ENCODE measurements at places on chromosomes 3 and 15. TPM values are rescaled to one million over a fixed set of nuclear protein-coding genes. Genes with fewer than 3 reads are reported as not detected.
A peak's percentile ranks its signal among the peaks of the same experiment; 100 is the strongest.

GRCh38 chr15:89171136-89172072, 50.0 kb downstream of the RLBP1 start:
- no peaks in the 10 kb centered on the region for H3K27me3 ChIP-seq
- H3K4me3 ChIP-seq = no peak overlapping the region
- H3K4me1 ChIP-seq = peaks cover 5% of the 10 kb centered on the region
- DNase-seq = peak; percentile 73
- H3K36me3 ChIP-seq = no peaks in the 10 kb centered on the region

DNA sequence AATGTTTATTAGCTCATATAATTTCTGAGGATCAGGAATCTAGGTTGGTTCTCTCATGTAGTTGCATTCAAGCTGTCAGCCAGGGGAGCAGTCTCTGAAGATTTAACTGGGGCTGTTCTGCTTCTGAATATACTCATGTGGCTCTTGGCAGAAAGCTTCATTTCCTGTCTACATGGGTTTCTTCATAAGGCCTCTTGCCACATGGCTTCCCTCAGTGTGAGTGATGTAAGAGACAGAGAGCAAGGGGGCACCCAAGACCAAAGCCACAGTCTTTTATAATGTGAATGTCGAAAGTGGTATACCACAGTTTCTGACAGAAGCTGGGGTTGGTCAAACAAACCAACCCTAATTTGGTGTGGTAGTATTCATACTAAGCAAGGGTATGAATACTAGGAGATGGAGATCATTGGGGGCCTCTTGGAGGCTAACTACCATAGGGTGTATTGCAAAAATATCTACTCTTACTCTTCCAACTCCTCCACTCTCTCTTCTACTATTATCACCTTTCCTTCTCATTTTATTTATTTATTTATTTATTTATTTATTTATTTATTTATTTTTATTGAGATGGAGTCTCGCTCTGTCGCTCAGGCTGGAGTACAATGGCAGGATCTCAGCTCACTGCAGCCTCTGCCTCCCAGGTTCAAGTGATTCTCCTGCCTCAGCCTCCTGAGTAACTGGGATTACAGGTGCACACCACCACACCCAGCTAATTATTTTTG, 123.8 kb downstream of the B3GALNT1 start:
- no peak overlapping the region for H3K27ac ChIP-seq
- H3K4me3 ChIP-seq = no peak overlapping the region
- no peaks in the 10 kb centered on the region for H3K36me3 ChIP-seq

DNA sequence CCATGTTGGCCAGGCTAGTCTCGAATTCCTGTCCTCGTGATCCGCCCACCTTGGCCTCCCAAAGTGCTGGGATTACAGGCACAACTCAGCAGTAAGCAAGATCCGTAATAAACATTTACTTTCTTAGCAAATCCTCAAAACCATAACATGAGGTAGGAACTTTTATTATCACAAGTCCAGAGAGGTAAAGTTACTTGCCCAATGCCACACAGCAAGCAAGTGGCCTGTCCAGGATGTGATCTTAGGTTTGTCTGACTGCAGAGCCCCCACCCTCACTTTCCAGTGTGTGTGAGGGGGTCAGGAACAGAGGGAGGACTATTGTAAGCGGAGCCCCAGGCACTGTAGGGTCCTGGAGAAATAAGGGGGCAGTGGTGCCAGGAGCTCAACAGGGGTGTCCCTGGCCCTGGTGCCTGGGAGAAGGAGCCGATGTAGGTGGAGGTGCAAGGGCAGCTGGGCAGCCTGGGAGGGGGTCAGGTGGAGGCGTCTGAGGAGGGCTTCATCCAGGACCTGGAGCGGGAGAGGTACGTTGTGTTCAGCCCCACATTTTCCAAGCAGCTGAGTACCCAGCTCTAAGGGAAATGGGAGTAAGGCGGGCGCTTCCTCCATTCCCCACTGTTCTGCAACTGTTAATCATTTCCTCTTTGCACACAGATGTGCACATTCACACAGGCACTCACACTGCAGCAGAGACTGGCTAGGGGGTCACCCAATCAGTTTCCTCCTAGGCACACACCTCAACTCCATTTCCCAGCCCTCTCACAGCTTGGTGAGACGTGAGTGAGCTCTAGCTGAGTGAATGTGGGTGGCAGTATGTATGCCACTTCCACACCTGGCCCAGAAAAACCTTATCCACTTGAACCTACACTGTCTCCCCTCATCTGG, 5.9 kb downstream of the RPUSD3 start:
- no peak overlapping the region for H3K4me3 ChIP-seq
- H3K4me1 ChIP-seq = peaks cover 6% of the 10 kb centered on the region
- no peak overlapping the region for H3K27ac ChIP-seq

DNA sequence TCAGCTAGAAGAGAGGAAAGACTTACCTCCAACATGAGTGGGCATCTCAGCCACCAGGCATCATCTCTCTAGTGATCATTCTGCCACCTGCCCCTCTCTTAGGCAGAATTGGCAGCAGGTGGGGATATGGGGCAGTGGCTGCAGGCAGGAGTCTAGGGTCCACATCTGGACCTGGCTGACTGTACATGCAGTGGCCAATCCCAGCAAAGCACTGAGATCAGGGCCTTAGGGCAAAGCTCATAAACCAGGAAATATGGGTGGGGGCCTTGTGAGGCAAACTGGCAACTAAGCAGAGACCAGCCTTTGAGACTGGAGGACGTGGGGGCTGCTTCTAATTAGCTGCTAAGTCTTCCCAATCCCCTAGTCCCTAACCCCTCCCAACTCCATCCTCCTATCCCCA, 12.9 kb downstream of the POMGNT2 start:
- H3K4me1 ChIP-seq = no peaks in the 10 kb centered on the region
- H3K27ac ChIP-seq = no peak overlapping the region
- DNase-seq = no peak
- no peaks in the 10 kb centered on the region for H3K36me3 ChIP-seq

DNA sequence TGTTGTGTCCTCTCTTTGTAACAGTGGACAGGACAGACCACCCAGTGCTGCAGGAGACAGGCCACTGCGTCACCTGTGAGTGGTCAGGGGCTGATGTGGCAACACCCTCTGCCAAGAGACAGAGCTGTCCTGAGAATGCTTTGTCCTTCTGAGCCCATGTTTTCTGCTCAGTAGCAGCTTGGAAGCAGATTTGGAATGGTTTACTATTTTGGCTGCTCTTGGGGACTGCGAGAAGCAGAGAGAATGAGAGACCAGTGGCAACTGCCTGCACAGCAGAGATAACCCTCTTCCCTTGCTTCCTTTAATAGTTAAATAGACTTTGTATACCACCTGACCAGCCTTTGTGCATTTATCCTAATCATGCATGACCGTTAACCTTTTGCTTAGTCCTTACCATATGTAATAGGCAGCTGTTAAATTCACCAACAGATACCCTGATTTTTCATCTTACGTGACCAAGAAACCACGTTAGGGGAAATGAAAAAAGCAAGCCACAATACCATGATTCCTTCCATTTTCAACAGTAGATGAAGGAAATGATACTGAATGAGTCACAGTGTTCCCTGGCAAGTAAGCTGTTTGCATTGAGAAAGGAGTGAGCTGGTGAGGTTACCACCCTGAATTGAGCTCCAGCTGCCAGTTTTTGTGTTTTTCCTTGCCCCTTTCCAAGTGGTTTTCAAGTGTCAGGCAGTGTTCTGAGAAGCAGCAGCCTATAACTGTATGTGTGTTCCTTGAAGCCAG, 35.5 kb downstream of the B3GALNT1 start:
- H3K27me3 ChIP-seq = no peaks in the 10 kb centered on the region
- no peak overlapping the region for H3K27ac ChIP-seq
- no peak for DNase-seq
- H3K36me3 ChIP-seq = no peaks in the 10 kb centered on the region

GRCh38 chr15:73258271-73259108, 110.3 kb downstream of the HCN4 start:
- no peaks in the 10 kb centered on the region for H3K4me1 ChIP-seq
- no peak for DNase-seq
- H3K36me3 ChIP-seq = no peaks in the 10 kb centered on the region
- no peaks in the 10 kb centered on the region for H3K27me3 ChIP-seq

- no peaks in the 10 kb centered on the region for H3K36me3 ChIP-seq
- H3K27ac ChIP-seq = no peak overlapping the region
- H3K4me3 ChIP-seq = no peak overlapping the region
- no peak for DNase-seq
- H3K27me3 ChIP-seq = no peaks in the 10 kb centered on the region
- H3K4me1 ChIP-seq = no peaks in the 10 kb centered on the region
Observed at GRCh38 chr3:3068358-3068881, 41.8 kb downstream of the IL5RA start.

DNA sequence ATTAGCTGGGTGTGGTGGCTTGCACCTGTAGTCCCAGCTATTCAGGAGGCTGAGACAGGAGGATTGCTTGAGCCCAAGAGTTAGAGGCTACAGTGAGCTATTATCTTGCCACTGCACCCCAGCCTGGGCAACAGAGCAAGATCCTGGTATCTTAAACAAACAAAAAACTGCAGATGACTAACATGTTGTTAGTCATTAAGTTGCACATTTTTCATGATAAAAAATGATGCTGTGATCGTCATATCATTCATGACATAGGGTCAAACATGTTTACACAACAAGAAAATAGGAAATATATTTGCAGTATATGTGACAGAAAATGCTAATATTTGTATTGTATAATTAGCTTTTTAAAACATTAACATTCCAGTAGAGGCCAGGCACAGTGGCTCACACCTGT, 20.2 kb upstream of the DAPK2 start:
- no peak for DNase-seq
- no peak overlapping the region for H3K4me3 ChIP-seq
- peaks cover 3% of the 10 kb centered on the region for H3K4me1 ChIP-seq
- no peaks in the 10 kb centered on the region for H3K36me3 ChIP-seq

DNA sequence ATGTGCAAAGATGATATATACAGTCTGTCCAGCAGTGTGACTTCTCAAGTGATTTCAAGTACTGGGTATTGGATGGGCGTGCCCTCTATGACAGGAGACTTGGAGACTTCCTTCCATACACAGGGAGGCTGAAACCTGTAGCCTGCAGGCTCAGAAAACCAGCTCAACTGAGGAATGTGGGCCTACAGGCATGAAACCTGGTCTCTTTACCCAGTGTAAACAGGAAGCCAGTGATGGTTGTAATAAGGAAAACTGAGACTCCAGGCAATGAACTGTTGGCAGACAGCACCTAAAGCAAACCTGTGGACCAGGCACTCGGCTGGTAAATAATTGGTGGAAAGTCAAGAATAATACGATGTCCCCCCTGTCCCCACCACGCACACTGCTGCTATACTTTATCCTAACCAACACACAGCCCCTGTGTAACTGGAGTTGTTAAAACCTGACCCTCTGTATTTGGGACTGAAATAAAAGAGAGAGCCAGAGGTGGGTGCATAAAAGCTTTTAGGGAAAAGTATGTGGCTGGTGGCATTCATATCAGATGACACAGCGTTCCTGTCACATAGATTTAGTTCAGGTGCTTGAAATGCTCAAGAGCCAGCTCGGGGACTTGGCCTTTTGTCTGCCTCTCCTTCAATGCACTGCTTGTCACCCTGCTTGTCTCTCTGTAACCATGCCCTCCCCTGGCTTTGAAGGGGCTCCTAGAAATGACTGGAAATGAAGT, 144.7 kb downstream of the TPRG1 start:
- H3K27me3 ChIP-seq = no peaks in the 10 kb centered on the region
- H3K4me1 ChIP-seq = no peaks in the 10 kb centered on the region
- DNase-seq = peak; percentile 72
- peak overlapping the region; percentile 65 for H3K27ac ChIP-seq

DNA sequence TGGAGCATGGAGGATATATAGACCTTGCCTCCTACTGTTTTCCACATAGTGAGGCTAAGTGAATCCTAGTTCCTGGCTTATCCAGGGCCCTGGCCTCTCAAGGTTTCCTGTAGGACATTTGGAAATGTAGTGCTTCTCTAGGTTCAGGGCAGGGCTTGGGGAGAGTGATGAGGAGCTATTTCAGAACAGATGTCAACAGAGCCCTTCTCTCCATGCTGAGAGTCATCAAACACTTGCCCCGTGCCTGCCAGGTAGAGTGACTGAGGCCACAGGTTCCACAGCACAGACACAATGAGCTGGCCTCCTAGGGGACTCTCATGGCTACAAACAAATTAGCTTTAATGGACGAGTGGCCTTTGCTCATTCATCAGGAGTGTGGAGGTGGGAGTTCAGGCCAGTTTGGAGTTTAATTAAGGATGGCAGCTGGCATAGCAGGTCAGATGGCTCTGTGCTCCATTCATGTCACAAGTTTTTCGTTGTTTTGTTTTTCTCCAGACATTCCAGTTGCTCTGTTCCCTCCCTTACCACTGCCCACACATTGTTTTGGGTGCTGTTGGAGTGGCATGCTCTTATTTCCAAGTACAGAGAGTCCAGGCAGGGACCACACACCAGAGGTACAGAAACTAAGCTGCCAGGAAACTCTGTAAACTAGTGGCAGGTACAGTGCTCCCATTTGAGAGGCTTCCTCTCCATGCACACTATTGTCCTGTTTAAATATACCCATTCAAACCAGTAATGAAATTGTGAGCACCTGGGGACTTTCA, 189.8 kb downstream of the RYR3 start:
- H3K4me3 ChIP-seq = no peak overlapping the region
- H3K36me3 ChIP-seq = no peaks in the 10 kb centered on the region
- no peaks in the 10 kb centered on the region for H3K4me1 ChIP-seq

- H3K36me3 ChIP-seq = no peaks in the 10 kb centered on the region
- H3K27ac ChIP-seq = no peak overlapping the region
- no peak overlapping the region for H3K4me3 ChIP-seq
- H3K4me1 ChIP-seq = no peaks in the 10 kb centered on the region
- no peak for DNase-seq
- no peaks in the 10 kb centered on the region for H3K27me3 ChIP-seq
Observed at GRCh38 chr3:62888180-62888579, 13.0 kb upstream of the CADPS start.

- H3K27ac ChIP-seq = no peak overlapping the region
- no peaks in the 10 kb centered on the region for H3K4me1 ChIP-seq
- no peaks in the 10 kb centered on the region for H3K36me3 ChIP-seq
- DNase-seq = no peak
Observed at GRCh38 chr3:63857311-63857710, 6.3 kb downstream of the THOC7 start.

- no peak overlapping the region for H3K27ac ChIP-seq
- no peak for DNase-seq
- H3K4me1 ChIP-seq = no peaks in the 10 kb centered on the region
- no peaks in the 10 kb centered on the region for H3K27me3 ChIP-seq
Observed at GRCh38 chr3:67474311-67474710, 180.1 kb downstream of the SUCLG2 start.

DNA sequence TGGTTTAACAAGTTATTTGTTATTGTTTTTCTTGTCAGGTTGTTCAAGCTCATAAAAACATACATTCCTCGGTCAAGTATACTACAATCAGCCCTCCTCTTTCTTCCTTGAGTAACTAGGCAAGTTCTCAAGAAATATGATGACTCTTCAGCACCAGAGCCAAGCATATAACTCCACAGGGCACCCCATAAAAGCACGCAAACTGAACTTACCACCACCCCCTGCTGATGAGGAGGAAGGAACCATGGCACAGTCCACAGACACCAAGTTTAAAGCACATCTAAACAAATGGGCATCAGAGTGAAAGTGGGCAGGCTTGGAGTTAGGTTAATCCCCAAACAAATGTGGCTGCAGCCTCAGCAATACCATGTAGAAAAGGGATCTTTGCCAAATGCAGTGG, 5.3 kb downstream of the IP6K2 start:
- H3K27ac ChIP-seq = no peak overlapping the region
- H3K36me3 ChIP-seq = no peaks in the 10 kb centered on the region
- H3K4me3 ChIP-seq = no peak overlapping the region
- no peaks in the 10 kb centered on the region for H3K27me3 ChIP-seq
- H3K4me1 ChIP-seq = peaks cover 26% of the 10 kb centered on the region
- no peak for DNase-seq

TTLL13 gene
- total RNA-seq = 0.35 TPM

RTP4 gene
- total RNA-seq = 5.3 TPM

Measured in colonic mucosa (tissue), 4 donors.